Mucosa of gallbladder (tissue), 1 donor: ENCODE measurements at places on chromosomes 7 and 10. TPM values are rescaled to one million over a fixed set of nuclear protein-coding genes. Genes with fewer than 3 reads are reported as not detected.
A peak's percentile ranks its signal among the peaks of the same experiment; 100 is the strongest.

GRCh38 chr10:71856619-71857018 lies 5.6 kb upstream of the PSAP start:
- DNase-seq: no peak

- no peak for DNase-seq
These were observed 8.6 kb upstream of the PPP2R2D start for GRCh38 chr10:131891929-131892805.

DNA sequence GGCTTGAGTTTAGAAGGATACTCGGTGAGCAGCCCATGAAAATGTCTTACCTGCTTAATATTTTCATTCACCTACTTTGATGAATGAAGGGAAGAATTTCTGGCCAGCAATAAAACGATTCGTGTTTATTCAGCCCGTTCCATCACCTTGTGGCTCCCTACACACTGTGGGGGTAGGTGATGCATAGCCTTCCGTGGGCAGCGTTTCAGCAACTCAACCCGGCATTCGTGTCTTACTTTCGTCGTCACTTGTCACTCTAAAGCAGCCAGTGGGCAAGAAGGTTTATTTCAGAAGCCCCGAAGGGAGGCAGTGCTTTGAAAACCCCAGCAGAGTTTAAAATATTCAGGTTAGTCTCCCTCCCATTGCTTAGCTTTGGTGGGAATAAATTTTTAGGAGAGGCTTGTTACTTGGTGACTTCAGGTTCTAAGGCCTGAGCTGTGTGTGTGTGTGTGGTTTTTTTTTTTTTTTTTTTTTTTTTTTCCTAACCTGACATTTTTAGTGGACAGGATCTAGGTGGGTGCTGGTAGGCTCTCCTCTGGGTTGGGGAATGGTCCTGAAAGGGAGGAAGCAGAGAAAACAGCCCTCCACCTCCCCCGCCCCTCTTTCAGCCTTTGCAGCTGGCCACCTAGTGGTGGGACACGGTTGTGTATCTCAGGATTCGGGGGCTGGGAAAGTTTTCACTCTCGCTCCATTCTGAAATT lies 1.8 kb downstream of the GRK5 start:
- DNase-seq: peak; percentile 54

DNA sequence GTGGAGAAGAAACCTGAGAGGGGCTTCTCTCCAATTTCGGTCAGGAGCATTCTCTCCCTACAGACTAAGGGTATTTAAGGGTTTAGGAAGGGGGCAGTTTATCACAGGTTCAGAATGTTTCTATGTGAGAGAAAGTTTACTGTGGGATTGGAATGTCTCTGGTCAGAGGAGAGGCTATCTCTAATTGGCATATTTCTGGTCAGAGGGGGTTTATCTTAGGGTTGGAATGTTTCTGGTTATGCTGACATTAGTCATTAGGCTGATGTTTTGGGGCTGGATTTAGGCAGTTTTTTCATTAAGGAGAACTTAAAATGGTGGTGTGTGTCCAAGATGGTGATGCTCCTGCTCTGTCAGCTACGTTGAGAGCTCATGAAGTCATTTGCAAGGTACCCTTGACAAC lies 758.0 kb downstream of the TYW1 start:
- DNase-seq: no peak

GRCh38 chr7:92847305-92847704 lies 10.9 kb upstream of the CDK6 start:
- no peak for DNase-seq

Gene ABCC2
- 183 TPM for total RNA-seq

Gene NUTM2E
- total RNA-seq: 0.06 TPM

GRCh38 chr7:107201795-107202450 lies 33.1 kb downstream of the HBP1 start:
- DNase-seq: no peak

DNA sequence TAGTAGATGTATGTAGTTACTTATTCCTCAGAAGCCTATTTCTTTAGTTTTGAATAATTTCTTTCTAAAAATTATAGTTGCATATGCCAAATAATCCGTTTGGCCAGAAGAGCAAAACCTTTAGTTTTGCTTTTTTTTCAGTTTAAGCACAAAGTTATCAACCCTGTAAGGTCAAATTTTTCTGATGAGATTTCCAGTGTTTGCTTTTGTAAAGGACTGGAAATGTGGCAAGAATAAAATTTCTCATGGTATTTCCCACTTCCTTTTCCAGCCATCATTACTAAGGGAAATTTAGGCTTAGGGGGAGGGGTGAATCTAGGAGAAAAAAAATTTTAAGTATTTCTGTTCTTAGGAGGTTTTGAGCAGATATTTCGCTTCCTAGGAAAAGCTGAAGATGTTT lies 7.6 kb downstream of the CALD1 start:
- no peak for DNase-seq

DNA sequence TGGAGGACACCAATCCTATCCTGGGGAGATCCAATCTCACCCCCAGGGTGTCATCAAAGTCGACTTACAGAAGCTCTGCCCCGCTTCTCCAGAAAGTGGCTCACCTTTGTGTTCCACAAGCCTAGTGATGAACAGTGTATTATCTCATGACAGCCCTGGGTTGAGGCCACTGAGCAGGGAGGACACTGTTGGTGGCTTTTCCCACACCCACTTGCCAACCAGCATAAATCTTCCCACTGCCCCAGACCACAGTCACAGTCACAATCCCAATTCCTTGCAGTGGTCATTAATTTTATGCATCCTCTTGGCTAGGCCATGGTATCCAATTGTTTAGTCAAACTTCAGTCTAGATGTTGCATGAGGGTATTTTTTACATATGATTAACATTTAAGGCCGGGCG lies 18.4 kb downstream of the TNS3 start:
- DNase-seq: no peak

DNA sequence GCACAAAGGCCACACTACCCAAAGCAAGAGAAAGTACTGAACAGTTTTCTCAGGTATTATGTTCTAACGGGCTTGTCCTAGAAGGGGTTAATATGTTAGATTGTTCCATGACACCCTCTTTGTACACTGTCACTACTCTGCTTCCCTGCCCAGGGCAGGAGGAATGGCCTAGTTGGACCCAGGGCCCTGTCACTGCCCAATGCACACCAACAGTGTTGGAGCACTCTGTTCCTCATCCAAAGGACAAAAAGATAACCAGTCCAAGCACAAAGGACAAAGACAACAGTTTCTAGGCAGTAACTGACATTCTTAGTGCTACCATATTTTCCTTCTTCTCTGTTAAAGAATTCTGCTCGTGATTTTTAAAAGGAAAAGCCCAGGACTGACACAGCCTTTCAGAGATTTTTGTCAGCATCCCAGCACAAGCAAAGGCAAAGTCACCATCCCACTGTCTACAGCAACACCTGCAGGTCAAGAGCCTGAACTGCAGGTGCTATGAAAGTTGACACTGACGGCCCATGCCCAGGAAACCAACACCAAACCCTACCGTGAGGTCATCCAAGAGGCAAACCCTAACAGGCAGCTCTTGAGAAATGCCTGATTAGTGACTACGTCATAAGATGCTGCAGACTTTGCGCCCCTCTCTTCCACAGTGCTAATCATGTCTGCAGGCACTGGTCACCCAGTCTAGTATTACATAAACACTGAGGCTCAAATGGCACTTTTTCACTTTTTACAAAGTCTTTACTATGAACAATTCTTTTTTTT lies 13.2 kb downstream of the NUDCD3 start:
- DNase-seq: peak; percentile 54

Gene COL13A1
- 2.5 TPM for total RNA-seq

DNA sequence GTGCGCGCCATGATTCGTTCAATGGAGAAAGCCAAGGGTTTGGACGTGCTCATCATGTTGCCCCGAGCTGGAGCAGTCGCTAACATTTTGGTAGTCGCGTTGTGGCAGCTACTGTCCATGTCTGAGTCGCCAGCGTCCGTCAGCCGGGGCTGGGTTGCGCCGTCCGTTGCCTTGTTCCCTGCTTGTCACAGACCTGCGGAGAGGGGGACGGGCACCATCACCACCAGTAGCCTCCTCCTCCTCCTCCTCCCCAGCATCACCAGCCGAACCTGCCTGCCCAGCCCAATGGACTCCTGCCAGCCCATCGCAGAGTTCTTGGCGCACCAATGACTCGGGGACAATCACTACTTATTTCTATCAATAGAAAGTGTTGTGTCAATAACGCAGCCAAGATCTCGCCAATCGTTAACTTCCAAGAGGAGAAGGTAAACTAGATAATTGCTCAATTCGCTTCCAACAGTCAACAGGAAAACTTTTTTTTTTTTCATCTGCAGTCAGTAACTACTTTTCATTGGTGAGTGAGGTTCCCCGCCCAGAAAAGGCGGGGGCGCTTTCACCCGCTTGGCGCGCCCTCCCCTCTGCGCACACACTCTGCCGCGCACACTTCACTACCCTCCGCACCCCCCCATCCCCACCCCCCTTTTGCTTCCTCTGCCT lies at the start of gene FEZF1:
FEZF1 (minus strand) TSS at position 432 of the 657 bp plus-strand sequence; CDS start at position 119, 313 bp downstream.
- peak; percentile 65 for DNase-seq

DNA sequence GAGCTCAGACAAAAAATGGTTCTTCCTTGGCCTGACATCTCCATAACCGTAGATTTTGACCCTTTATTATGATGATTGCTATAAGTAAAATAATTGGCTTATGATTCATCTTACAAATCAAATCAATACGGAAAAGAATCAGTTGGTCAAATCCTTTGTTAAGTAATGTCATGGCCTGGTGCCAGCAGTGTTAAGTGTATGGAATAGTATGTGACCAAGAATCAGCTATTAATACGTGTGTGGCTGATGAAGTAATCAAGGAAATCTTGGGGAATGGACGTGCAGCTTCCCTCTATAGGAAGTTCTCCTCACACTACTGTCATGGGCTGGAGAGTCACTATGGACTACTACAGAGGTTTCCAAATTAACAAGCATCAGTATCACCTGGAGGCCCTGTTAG lies 230.6 kb downstream of the TWIST1 start:
- DNase-seq: no peak

Gene TMEM178B
- total RNA-seq: 3.5 TPM

- no peak for DNase-seq
These were observed 23.0 kb downstream of the AMZ1 start for GRCh38 chr7:2710901-2711551.

Gene CACNA2D1
- total RNA-seq: 17.2 TPM

- DNase-seq: no peak
These were observed 143.2 kb upstream of the COBL start for GRCh38 chr7:51459809-51460208.

Gene SPDYE9
- not detected for total RNA-seq

DNA sequence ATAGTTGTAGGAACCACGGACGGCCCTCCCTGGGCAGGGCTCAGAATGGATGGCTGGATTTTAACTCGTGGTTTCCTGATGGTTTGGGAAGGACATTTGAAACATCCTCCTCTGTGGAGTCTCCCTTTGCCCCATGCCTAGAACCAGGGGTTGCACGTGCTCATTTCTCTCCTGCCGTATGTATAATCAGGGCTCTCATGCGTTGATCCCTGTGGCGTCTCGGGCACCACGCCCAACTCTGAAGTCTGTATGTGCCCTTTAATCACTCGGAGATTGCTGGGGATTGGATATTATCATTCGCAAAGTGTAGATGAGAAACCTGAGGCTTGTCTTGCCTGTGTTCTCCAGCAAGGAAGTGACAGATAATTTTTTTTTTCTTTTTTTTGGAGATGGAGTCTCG lies 257.1 kb downstream of the CAMK1D start:
- peak; percentile 39 for DNase-seq

GRCh38 chr10:48682265-48682664 lies 2.4 kb upstream of the WDFY4 start:
- no peak for DNase-seq

Gene SLC26A3
- total RNA-seq: 856 TPM

DNA sequence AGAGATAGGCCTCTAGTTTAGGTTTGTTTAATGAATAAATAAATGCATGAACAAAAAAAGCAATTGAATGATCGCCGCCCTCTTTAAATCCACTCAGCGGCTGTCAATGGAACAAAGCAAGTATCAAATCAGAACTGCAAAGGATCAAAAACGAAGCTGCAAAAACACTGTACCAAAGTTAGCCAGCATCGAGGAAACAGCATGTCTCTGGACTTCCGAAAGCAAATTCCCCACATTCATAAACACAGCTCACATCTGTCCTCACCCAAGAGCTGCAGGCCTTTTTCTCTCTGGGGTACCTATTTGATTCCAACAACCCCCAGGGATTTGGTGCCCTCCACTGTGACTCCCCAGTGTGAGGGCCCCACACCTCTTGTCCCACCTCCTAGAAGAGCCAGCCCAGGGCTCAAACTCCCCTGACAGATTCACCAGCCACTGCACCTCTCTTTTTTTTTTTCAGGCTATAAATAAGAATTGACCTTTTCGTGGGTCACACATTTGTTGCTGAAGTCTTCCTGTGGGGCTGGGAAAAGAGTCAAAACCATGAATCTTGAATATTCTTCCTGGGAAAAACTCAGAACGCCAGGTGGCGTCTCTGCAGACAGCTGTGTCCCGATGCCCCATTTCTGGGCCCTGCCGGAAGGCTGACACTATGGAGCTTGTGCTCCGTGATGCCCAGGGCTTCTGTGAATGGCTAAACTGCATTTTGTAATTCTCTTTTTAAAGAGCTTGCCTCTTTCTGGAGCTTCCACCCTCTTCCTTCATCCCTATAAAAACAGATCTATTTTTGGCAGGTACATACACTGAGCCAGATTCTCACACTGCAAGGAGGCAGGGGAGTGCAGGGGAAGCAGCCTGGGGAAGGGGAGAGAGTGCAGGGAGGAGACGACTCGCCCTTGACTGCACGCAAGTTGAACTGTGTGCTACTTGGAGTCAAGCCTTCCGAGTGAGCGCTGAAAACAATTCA lies 51.7 kb downstream of the HSPA12A start:
- DNase-seq: peak; percentile 18

- no peak for DNase-seq
These were observed 58.6 kb downstream of the EBLN1 start for GRCh38 chr10:22159180-22159579.

DNA sequence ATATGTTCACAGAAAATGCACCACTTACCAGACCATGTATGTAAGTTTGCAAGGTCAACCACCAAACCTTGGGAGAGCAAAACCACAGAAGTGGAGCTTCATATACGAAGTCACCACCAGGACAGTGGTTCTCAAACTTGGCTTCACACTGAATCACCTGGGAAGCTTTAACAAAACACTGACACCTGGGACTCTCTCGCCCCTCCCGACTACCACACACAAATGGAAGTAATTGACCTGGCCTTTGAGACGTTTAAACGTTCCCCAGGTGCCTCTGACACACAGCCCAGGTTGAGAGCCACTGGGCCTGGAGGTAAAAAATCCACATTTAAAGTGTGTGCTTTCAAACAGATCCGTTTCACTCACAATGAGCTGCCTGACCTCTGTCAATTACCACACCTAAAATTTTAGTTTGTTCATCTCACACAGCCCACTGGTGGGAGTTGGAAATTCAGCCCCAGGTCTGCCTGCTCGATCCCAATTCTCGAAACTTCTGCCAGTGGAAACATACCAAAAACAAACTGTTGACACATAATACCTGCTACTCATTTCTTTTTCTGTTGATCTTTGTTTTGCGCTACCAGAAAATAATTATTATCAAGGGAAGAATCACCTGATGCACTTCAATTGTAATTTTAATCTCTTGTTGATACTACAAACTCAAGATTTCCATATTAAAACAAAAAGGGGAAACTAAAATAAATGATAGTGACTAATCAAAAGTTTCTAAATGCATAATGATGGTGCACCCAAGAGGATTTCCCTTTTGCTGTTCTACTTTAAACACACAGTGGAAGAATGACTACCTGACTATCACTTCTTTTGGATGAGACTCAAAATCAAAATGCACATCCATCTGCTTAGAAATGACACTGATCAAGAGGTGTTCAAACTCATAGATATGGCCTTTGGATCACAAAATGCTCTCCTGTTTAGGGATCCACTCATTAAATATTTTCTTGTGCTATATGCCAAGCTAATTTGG lies 26.6 kb downstream of the CDNF start:
- DNase-seq: no peak
